Fibroblast of skin of right quadriceps (primary cell): ENCODE measurements at places on chromosomes 11 and 22.

- no peak for DNase-seq
Measured at GRCh38 chr11:130718120-130718519, 198.2 kb downstream of the SNX19 start.

GRCh38 chr11:134158023-134158422, 65.7 kb downstream of the NCAPD3 start:
- no peak for DNase-seq

- peak; percentile 6 for DNase-seq
Measured at GRCh38 chr11:94597896-94598295, 30.7 kb downstream of the PIWIL4 start.

DNA sequence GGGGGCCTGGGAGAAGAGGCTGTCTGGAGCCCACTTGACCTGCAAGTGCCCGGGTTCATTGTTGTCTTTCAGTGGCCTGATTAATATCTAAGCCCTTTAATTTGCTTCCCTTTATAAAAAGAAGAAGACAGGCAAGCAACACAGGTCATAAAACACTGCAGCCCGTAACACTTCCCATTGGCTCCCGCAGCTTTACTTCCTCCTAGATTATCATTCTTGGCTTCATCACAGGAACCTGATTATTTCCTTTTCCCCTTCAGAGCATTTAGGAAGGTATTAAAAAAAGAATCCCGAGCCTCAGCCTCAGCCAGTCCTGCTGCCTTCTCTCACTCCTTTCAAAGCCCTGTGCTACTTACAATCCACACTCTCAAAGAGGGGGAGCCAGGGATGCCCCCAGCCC, 183.2 kb downstream of the GRIK4 start:
- DNase-seq, result no peak

GRCh38 chr22:38298312-38299005, 18.8 kb downstream of the CSNK1E start:
- DNase-seq, result peak; percentile 79

DNA sequence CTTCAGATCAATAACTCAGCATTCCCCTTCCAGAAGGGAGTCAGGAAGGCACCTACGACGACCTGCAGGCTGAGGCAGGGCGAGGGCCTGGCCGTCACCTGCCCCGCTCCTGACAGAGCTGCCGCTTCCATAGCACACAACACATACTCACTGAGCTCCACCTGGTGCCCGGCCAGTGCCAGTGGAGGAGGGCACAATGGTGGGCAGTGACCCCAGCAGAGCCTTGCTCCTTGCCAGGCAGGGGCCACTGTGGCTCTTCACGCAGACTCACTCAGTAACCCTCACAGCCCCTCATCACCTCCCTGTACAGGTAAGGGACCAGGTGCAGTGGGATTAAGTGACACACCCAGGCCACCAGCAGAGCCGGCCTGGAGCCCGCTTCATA, 24.6 kb downstream of the LRFN4 start:
- no peak for DNase-seq

DNA sequence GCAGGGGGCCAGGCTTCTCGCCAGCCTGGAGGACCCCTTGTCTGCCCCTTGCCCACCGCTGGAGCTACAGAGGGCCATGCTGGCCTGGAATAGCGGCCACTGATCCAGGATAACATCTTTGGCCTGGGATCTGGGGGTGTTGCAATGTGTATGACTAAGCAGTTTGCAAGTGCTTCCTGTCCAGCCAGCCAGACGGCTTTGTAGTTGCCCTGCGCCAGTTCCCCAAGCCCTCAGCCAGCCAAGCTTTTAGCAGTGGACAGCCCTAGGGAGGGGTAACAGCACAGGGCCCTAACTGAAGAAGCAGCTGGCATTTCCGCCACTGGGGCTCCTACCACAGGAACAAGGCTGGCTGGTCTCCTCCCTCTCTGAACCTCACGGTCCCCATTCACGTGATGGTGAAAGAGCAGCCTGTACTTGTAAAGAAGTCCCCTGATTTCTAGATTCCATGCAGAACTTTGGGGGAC, 32.1 kb downstream of the UQCR10 start:
- peak; percentile 56 for DNase-seq

- DNase-seq, result no peak
Measured at GRCh38 chr22:49749885-49750510, 77.7 kb downstream of the BRD1 start.

- no peak for DNase-seq
Measured at GRCh38 chr11:45802531-45803317, 2.2 kb upstream of the SLC35C1 start.

GRCh38 chr11:117426297-117426685, 98.6 kb downstream of the CEP164 start:
- peak; percentile 32 for DNase-seq

DNA sequence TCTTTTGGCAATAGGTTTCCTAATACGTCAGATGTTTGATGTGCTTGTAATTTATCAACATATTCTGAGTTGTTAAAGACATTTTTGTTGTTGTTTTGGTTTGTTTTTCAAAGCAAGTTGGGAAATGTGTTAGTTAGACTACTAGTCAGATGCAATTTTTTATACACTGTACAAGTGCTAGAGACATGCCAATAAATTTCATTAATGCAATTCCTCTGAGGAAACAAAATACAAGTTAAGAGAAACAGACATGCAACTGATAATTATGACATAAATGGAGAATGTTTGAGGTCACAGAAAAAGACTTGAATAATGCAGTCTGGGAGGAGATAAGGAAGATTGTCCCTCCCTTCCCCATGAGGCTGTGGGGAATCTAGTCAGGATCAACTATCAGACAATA, 5.9 kb downstream of the OR51T1 start:
- DNase-seq, result peak; percentile 2

DNA sequence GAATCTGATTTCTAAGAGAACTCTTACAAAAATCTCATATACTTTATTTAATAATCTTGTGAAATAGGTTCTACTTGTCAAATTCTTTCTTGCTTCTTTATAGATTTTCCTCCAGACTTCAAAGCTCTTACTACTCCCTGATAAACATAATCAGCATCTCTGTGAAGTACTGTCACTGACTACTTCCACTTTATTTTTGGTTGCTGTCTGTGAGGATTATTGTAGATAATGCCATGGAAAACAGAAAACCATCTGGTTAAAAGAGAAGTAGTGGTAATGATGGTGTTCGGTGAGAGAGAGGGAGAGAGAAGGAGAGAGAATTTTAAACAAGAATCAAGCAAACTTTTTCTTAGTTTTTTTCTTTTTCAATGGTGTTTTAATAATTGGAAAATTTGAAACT, 152.3 kb downstream of the TMEM135 start:
- DNase-seq, result no peak

- DNase-seq, result peak; percentile 21
Measured at GRCh38 chr11:14908214-14908880, 16.3 kb upstream of the CYP2R1 start.

- DNase-seq, result no peak
Measured at GRCh38 chr11:48002561-48002960, 22.2 kb downstream of the PTPRJ start.

- DNase-seq, result peak; percentile 65
Measured at GRCh38 chr11:116725434-116726221, 47.2 kb downstream of the BUD13 start.

GRCh38 chr11:74721479-74721835, 9.8 kb downstream of the CHRDL2 start:
- DNase-seq, result no peak

DNA sequence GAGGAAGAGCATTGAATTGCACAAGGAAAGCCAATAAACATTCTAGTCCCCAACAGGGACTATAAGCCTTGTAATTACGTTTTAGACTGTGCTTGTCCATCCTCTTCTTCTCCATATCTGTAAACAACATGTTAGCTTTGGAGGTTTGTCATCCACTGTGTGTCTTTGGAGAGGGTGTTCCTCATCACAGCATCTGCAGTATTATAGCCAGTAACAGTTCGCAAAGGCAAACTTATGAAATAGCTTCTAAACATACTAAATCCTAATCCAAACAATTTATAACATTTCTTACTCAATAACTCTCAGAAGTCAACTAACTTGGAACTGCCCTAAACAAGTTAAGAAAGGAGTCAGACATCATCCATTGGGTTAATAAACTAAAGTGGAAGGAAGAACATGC, 10.3 kb upstream of the BDNF start:
- DNase-seq, result no peak

GRCh38 chr22:37020192-37020479, 594 bp downstream of the MPST start:
- peak; percentile 35 for DNase-seq

GRCh38 chr22:28989035-28989464, 72.6 kb downstream of the C22orf31 start:
- peak; percentile 21 for DNase-seq

DNA sequence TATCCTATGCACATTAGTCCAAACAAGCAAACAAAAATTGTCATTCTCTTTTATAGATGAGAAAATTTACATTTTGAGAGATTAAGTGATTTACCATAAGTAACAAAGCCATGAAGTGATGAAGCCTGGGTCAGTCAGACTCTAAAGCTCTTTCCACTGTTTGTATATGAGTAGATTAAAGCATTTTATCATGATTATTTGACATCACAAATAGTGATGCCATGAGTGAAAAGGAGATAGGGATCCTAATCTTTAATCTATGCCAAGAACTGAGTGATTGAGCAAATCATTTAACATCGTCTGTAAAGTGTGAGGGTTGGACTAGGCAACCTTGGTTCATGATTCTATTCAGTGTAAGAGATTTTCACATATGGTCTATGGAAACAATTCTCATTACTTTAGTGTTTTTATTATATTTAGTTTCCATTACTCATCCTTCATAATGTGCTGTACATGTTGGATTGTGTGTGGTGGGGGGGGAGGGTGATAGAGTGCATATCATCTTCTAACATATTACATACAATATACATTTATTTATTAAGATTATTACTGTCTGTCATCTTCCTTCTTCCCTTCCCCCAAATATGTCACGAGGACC, 50.7 kb downstream of the ARHGEF12 start:
- DNase-seq, result peak; percentile 22

- no peak for DNase-seq
Measured at GRCh38 chr11:86801364-86801763, 1.0 kb downstream of the PRSS23 start.

DNA sequence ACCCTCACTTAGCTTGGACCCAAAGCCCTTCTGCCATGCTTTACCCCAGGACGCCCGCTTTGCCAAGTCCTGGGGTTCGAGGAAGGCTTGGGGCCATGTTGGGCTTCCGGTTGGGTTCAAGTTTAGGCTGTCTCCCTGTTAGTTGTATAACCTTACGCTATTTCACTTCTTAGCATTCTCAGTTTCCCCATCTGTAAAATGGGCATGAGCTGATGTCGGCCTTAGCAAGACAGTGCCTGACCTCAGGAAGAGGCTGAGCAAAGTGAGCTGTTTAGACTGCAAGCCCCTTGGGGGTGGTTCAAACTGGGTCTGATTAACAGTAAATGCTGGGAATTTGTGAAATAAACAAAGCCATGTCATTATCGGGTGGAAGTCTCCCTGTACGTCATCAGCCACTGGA, 3.2 kb upstream of the FGF4 start:
- no peak for DNase-seq

DNA sequence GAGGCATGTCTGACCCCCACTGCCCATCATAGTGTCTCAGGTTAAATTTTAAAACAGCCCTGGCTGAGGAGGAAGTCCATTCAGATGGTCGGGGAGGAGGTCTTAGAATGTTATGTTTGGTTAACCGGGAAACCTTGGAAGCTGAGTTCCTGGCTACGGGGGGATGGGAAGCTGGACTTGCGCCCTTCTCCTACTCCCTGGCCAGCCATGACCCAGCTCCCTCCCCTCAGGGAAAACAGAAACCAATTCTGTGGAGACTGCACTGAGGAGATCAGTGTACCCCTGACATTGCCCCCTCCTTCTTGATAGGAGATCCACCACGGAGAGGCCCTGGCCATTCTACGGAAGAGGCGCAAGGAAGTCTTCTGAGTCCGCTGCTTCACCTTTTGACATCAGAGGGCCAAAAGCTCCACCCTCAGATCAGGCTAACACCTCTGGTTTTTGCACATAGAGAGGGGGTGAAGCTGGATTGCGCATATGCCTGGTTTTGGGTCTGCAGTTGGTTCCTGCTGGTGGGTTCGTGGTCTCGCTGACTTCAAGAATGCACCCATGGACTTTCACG, 2.7 kb upstream of the KRTAP5-9 start:
- DNase-seq, result no peak

- DNase-seq, result no peak
Measured at GRCh38 chr11:67435031-67435726, 2.3 kb downstream of the PTPRCAP start.

DNA sequence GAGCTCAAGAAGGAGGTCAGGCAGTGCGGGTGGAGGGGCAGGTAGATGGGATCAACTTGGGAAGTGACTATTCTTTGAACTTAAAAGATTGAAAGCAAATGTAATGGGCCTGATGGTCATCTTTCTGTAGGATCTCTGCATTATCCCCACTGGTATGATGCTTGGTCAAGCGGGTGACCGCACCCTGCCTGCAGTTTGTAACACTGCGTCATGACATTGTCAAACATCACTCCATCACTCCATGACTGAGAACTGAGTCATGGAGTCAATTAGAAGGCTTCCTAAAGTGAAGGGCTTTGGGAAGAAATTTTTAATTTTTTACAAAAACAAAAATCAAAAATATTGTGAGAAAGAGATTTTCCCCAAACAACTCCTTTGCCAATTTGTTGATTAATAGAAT, 62.4 kb upstream of the BMAL1 start:
- DNase-seq, result peak; percentile 65

GRCh38 chr11:115497303-115497702, 6.9 kb downstream of the CADM1 start:
- no peak for DNase-seq

- DNase-seq, result no peak
Measured at GRCh38 chr11:19788435-19788834, 75.8 kb downstream of the NAV2 start.

DNA sequence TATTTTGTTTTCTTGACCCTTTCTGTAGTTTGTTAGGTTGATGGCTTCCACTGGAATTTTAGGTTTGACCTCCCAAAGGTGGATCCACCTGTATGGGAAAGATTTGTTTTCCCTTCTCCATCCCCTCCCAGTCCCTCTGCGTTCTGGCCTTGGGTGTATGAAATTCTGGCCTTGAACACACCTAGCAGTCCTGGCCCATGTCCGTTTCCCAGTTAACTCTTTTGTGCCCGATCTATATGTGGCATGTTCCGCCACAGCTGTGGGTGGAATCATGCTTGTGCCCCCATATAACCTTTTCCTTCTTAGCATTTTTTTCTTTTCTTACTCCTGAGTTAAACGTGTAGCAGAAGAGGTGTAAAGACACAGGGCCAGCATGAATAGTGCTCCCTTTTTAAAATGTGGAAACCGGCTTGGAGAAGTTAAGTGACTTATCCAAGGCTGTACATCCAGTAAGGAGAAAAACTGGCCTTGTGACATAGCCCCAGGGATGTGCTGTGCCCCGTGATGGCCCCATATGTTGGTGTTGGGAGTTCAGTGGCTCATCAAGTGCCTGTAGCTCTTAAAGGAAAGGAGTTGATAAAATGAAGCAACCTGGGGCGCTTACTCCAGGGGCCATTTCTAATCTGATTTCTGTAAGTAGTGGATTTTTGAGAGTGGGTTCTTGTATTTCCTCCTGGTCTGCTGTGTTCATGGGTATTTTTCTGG, 39.3 kb downstream of the ZNRF3 start:
- no peak for DNase-seq
